ENCODE measurements at places on chromosomes 1 and 21.

DNA sequence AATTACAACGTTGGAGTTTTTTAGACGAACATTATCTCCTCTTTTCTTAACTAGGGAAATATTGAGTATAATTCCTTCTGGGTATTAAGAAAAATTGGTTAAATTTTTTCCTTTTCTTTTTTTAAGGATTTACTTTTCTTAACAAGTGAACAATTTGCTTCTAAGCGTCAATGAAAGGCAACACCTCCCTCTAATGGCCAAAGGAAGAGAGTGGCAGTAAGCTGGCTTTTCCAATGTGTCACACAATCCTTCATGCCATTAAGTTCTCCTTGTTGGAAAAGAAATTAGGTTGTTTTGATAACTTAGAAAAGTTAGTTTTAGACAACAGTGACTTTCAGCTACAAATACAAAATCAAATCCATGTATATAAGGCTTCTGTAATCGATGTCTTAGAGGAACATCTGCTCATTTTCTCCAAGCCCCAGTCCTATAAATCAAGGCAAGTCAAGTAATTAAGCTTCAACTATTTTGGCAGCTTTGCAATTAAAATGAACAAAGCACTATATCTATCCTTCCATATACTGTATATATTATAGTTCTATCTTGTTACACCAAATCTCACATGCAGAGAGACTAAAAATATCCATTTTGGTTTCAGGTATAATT lies 62.8 kb downstream of the EDEM3 start:
- peak; percentile 26 for DNase-seq

DNA sequence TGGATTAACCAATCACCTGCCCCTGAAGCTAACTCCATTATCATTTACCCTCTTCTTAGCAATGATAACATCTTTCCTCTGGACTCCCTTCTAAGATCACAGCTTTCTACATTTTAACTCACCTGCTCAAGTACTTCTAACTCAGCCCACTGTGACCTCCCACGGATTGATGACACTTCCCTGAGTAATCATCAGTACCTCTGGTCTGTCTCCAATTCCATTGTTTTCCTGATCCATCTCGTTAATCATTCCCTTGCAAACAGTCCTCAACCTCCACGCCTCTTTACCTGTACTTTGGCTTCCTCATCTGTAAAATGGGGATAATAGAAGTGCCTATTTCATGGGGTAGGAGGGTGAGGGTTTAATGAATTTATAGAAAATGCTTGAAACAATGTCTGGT lies 195.3 kb upstream of the APP start:
- DNase-seq, result no peak

DNA sequence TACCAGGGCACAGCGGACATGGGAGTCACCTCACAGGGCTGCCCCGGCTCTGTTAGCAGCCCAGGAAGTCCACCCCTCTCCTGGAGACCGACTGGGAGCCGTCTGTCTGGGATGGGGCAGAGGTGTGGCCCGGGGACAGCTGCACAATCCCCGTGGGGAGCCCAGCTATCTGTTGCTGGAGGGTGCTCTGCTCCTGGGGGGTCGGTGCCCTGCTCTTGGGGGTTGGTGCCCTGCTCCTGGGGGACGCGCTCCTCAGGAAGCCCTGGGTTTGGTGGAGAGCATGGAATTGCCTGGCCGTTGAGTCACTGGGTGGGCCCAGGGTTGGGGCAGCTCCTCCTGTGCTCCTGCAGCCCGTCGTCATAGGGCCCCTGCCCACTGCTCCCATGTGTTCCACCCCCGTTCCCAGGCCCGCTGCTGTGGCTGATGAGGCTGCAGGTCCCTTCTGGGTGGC lies 39.3 kb downstream of the AGPAT3 start:
- DNase-seq, result no peak

GRCh38 chr1:98660940-98661543 lies 479 bp upstream of the SNX7 start:
- peak; percentile 3 for DNase-seq

- no peak for DNase-seq
Measured at GRCh38 chr1:157195521-157196244, 57.5 kb upstream of the ETV3 start.

DNA sequence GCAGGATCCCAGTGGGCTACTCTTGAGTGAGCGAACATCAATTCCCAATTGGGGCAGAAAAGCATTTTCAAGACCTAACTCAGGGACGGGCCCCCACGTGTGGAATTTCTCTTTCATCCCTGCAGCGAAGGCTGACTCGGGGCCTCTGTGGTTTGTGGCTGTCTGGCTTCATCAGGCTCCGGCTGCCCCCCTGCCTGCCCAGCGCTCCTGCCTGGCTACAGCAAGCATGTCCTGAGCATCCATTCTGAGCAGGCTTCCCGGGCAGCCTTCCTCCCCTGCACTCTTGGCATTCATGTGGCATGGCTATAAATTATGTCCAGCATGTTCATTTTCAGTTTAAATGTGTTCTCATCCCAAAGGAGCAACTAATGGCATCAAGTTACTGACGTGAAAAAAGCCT lies 588.1 kb downstream of the KIF26B start:
- peak; percentile 18 for DNase-seq

GRCh38 chr1:115842948-115843347 lies 2.0 kb upstream of the NHLH2 start:
- no peak for DNase-seq

- no peak for DNase-seq
Measured at GRCh38 chr1:209412566-209412965, 170.9 kb upstream of the CAMK1G start.

DNA sequence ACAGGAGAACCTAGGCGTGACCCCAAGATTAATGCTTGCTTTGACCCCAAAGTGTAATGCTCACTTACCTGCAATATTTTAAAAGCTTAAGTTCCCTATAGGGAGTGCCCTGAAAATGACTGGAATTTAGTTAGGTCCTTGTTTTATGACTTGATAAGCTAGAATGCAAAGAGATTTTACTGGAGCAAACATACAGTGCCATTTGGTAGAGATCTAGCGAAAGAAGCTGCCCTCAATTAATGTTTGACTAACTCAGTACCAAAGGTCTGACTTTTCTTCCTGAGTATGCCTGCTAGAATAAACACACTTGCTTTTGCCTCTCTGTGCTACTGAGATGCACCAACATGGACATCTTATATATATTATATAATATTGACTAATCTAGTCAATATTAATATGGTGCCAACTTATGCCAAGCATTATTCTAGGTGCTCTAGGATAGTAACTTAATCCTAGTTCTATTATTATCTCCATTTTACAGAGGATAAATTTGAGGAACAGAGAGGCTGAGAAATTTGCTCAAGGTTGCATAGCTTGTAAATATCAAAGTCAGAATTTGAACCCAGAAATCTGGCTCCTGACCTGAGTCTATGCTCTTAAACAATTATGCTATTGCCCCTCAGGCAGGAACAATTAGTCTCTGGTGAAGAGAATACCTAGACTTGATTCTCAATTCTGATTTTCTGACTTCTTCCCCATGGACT lies 18.2 kb downstream of the S100A10 start:
- no peak for DNase-seq

- DNase-seq, result no peak
Measured at GRCh38 chr1:99849413-99849743, 783 bp upstream of the AGL start.

DNA sequence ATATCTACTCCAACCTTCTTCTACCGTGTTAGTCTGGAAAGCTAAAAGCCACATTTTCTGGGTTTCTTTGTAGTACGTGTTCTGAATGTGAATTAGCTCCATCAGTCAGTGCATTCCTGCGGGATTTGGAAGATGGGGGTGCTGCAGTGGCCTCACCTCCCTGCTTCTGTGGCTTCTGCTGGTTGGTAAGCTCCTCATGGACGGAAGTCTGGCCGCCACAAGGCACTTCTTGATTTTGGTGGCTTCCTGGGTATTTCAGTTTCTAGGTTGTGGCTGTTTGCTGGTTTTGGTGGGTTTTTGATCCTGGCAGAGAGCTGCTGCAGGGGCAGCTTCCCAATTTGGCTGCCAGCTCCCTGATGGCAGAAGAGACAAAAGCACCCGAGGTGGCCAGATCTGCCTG lies 20.9 kb upstream of the TACSTD2 start:
- DNase-seq, result no peak

DNA sequence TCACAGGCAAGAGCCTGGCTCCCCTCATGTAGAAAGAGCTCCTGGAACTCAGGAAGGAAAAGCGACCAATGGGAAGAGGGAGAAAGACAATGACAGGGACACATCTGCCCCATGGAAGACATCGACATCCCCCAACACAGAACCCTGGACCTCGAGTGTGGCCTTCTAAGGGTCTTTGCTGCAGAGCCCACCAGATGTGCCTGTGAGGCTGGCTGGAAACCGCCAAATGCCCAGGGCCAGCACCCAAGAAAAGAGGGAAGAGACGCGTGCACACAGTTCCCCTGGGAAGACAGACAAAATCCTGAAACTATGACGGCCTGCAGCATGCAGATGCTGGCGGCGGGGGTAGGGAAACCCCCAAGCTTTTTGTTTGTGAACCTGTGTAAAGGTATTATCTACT lies 36.4 kb upstream of the ADARB1 start:
- DNase-seq, result no peak

GRCh38 chr1:6373961-6374720 lies 19.4 kb downstream of the ACOT7 start:
- no peak for DNase-seq

DNA sequence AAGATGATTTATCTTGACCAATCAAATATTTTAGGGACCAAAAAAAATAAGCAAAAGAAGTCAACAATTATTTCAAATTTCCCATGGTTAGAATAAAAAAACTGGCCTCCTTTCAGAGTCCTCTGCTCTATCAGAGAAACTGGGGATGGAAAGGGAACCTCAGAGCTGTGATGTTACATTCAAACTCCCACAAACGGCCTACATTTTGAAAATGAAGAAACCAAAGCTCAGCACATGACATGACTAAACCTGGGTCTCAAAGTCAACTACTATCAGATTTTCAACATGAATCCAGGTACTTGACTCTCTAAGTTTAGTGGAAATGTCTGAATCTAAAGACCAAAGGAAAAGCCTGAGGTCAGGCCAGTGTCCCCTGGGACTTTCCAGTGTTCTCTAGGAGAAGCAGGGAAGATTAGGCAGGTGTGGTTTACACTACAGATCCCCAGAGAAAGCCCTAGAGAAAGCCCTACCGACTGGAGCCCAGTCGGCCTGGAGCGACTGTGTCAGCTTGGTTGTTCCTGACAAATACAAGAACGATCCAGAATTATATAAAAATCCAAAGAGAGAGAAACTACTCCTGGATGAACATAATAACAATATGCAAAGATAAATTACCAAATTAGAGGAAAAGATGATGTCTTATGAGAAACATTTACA lies 24.8 kb downstream of the JAK1 start:
- no peak for DNase-seq

DNA sequence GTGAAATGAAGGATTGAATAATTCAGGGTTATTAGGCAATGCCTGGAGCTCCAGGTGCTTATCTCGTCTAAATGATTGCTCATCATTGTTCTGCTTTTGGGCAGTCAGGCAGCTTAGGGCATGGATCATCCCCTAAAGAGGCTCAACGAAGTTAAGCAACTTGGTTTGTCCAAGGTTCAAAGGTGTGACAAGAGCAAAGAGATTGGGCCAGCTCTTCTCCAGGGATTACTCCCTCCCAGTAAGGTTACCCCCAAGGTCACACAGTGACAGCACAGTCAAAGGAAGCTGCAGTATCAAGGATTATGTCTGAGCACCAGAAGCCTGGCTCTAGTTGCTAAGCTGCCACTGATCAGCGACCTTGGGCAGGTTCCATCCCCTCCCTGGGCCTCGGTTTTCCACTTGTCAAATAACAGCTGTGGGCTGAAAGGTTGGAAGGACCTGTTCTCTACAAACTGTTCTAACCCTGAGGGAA lies 6.8 kb downstream of the ETNK2 start:
- no peak for DNase-seq

- DNase-seq, result no peak
Measured at GRCh38 chr1:13956393-13956792, 256.4 kb downstream of the PRDM2 start.

GRCh38 chr1:101847626-101848025 lies 149.1 kb downstream of the OLFM3 start:
- DNase-seq, result no peak

Data from smooth muscle cell of the brain vasculature (primary cell).